ENCODE measurements at places on chromosomes 1 and 21.

- no peak for DNase-seq
These were observed 17.5 kb downstream of the COL6A1 start for GRCh38 chr21:45998871-45999580.

DNA sequence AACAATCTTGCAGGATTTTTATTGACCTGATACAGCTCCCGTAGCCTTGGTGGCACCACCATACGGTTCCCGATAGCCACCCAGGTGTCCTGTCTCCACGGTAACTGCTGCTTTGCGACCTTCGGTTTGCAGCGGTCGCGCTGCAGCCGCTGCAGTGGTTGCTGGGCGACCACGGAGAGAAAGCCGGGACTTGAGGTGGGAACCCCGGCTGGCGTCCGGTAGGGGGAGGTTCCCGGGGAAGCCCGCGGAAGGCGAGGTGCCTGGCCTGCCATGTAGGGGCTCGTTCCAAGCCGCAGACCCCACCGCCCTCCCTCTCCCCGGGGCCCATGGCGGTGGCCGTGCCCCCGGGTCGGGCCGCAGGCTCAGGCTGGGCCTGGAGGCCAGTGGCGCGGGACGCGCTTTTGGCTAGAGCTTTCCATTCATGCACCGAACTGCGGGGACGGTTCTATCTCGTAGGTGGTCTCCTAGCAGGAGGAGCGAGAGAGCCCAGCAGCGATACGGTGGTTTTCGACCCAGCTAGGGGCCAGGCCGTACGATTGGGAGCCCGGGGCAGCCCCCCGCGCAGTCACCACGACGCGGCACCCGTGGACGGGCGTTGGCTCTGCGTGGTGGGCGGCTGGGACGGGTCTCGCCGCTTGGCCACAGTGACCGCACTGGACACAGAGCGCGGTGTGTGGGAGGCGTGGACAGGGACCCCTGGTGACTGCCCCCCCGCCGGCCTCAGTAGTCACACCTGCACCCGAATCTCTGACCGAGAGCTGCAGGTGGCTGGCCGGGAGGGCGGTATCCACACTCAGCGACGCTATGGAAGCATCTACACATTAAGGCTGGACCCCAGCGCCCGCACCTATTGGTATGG, at the start of gene KLHDC9:
Gene KLHDC9, plus strand, starts transcription at position 152 of the 859 bp plus-strand sequence. Its CDS starts 175 bp downstream, at position 327.
- peak; percentile 96 for DNase-seq

DNA sequence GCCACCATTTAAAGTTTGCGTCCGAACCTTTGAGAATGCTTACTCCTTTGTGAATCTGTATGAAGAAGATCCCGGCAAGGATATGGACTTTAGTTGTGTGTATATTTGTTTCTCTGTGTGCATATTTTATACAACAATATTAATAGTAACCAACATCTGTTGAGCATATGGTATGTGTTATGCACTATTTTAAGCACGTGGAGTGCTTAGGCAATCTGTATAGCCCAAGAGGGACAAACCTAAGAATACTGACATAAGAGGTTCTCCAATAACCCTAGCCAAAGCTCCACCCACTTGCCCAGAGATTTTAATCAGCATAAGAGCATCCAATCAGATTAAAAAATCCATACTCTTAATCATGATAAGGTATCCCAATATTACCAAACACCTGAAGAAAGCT, 92.7 kb downstream of the MAB21L3 start:
- DNase-seq: no peak

DNA sequence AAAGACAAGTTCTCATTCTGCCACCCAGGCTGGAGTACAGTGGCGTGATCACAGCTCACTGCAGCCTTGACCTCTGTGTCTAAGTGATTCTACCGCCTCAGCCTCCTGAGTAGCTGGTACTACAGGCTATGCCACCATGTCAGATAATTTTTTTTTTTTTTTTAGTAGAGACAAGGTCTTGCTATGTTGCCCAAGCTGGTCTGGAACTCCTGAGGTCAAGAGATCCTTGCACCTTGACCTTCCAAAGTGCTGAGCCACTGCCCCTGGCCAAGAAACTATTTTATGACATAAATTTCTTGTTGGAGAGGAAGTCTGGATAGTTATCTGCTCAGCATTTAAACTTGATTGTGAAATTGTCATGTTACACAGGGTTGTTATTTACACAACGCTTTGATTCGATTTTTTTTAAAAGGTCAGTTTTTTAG, 2.1 kb downstream of the SCCPDH start:
- no peak for DNase-seq

- no peak for DNase-seq
These were observed 68.7 kb upstream of the ADGRL2 start for GRCh38 chr1:81731989-81732388.

GRCh38 chr1:21936366-21937031, 611 bp downstream of the HSPG2 start:
- no peak for DNase-seq

DNA sequence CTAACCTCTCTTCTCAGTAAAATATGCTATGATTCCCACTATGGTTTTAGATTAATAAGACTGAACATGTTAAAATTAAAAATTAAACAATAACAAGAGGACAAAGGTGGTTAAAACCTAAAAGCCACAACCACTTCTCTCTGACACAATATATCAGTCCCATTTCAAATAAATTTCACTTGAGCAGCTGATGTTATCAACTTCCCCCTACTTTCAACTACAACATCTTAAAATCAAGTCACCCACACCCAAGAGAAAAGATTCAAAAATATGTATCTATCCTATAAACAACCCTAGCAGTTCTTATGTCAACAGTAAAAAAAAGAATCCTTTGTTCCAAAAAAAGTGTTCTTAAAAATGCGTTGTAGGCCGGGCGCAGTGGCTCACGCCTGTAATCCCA, 7.5 kb downstream of the PUM1 start:
- no peak for DNase-seq

- no peak for DNase-seq
These were observed 109.4 kb downstream of the KIF26B start for GRCh38 chr1:245264226-245264625.

GRCh38 chr1:151729966-151730291, 8.6 kb downstream of the RIIAD1 start:
- DNase-seq: no peak

Measured in NCI-H1105 (cell line).